ENCODE measurements at places on chromosomes 7 and 10.

DNA sequence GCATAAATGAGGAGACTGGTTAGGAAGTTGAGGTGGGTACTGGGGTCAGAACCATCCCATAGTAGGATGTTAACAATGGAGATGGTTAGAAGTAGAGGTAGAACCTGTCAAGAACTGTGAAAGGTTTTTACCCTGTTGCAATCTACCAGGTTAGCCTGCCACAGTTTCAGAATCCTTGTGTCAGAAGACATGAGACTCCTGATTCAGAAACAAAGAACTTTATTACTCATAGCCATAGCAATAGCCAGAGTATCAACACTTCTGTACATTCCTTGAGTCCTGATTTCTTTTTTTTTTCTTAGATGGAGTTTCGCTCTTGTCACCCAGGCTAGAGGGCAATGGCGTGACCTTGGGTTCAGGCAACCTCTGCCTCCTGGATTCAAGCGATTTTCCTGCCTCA is 200.9 kb downstream of the GRM3 start:
- DNase-seq, result no peak

GRCh38 chr7:2525658-2526630 is 6.4 kb downstream of the LFNG start:
- no peak for DNase-seq

- no peak for DNase-seq
Measured at GRCh38 chr10:65570143-65571010, 1355.5 kb upstream of the LRRTM3 start.

GRCh38 chr7:33739286-33739685 is 166.1 kb upstream of the BMPER start:
- no peak for DNase-seq

GRCh38 chr7:109101332-109101731 is 531.7 kb downstream of the DNAJB9 start:
- DNase-seq, result no peak

DNA sequence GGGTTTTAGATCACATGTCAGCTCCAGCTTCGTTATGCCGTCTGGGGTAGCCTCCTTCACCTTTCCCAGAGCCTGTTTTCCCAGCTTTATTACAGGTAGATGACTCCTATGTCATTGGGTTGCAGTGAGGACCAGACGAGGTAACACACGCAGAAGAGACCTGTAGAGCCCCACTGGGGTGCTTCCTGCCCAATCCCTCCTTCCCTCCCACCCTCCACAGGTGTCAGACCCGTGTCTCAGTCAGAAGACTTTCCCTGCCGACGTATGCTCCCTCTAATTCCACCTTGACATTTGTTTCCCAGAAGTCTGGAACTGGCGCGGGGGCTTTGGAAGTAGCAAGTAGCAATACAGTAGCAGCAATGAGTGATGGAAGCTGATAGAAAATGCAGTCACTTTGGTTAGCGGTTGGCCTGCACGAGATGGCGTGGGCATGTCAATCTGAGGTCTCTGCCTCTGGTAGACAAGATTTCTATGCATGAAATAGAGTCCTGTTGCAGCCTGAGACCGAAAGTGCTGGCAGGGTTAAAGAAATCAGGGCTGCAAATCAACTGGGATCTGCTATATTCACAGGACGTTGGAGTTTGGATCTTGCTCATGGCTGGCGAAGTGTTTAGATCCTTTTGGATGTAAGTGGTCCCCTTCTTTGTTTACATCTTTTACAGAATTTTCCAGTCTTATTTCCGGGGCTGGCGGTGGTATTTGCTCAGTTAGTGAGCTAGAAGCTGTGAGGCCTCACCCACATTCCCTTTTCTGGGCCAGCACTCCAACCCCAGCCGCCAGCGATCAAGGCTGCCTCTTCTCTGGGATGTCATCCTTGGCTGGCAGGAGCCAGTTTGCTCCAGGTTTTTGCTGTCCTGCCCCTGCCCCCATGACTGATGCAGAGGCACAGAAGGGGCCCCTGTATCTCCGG is 78.3 kb upstream of the KMT2C start:
- no peak for DNase-seq

DNA sequence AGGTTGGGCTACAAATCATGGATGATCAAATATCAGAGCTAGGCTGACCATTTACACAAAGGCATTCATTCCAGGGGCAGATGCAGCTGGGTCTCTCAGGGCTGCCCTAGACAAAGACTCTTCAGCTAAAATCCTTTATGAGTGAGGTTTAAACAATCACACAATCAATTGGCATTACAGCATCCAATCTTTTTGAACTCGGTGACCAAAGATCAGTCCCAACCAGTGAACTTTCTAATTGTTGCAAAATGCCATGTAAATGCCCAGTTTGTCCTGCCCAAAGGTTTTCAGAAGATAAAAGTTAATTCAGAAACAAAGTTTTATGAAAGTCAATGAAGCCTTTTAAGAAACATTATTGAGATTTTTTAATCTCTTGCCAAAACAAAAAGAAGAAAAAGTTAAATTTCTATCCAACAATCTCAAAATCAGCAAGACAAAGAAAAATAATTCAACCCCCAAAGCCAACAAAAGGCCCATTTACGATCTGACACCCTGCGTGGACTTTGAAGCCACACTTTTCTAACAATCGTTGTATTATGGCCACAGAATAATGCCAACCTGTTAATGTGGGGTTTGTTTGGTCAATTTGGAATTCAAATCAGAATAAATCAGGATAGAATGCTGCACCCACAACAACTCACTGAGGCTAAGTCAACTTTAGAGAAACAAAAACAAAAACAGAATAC is 40.9 kb downstream of the GPR37 start:
- no peak for DNase-seq
